Left kidney (tissue), 8 donors: ENCODE measurements at places on chromosomes 5 and 9. TPM values are rescaled to one million over a fixed set of nuclear protein-coding genes. Genes with fewer than 3 reads are reported as not detected.
A peak's percentile ranks its signal among the peaks of the same experiment; 100 is the strongest.

DNA sequence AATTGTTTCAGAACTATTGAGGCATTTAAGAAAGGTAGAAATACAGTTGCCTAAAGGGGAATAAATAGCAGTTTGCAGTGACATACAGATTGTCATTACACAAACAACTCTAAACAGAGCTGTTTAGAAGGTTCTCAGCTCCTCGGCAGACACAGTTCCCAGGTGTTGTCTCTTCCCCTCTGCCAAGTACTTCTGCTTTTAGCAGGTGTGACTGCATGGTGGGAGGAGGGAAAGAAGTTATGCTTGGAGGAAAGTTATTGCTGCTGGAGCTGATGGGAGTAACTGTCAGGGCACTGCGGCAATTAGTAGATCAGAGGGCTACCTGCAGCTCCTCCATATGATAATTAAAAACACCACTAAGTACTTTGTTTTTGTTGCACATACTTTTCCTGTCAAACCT, 14.5 kb downstream of the EDIL3 start:
- no peak for DNase-seq

TMC1 gene
- 1.3 TPM for polyA plus RNA-seq

DNA sequence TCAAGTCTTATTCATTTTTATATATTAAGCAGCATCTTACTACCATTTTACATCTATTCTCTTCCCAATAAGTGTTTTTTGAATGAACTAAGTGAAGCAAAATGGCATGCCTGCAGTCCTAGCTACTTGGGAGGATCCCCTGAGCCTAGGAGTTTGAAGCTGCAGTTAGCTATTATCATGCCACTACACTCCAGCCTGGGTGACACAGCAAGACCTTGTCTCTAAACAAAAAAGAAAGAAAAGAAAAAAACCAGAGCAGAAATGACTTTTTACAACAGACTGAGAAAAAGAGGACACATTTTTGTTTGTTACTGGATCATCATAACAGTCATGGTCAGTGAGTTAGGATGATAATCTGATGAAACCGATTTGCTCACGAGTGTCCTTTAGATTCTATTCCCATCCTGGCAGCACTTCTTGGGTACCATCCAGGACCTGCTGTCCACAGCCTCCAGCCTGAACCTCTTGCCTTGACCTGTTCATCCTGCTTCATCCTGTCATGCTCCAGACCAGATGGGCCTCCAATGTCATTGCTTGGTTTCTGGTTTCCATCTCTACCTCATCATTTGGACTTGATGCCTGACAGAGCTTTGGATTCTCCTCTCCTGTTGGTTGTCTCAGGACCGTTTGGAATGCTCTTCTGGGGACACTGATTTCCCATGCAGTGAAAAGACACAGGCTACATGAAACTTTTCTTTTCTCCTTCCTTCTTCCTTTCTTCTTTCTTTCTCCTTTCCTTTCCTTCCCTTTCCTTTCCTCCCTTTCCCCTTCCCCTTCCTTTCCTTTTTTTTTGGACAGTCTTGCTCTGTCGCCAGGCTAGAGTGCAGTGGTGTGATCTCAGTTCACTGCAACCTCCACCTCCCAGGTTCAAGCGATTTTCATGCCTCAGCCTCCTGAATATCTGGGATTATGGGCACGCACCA, 50.1 kb upstream of the GLRX start:
- no peak for DNase-seq

- DNase-seq, result peak; percentile 69
These were observed 404.6 kb downstream of the CSNK1G3 start for GRCh38 chr5:123916345-123917121.

DNA sequence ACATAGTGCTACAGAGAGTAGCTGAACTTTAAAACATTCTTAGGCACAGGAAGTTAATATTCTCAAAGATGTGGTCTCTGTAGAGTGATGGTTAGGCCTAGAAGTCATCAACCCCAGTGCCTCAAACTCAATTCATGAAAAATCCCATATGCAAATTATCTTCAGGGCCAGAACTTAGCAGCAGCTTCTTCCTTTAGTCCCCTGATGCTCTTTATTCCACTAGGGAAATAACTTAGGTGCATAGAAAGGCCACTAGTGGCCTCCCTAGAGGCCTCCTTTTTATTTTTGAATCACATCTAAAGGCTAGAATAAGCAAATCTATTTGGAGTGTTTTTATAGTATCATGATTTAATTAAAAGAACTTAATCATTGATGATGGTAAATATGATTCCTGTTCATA, 88.3 kb downstream of the GIN1 start:
- no peak for DNase-seq

- no peak for DNase-seq
These were observed 3.3 kb upstream of the IL31RA start for GRCh38 chr5:55847837-55848236.

- no peak for DNase-seq
These were observed 109.4 kb upstream of the DMRTA1 start for GRCh38 chr9:22337261-22337660.

DNA sequence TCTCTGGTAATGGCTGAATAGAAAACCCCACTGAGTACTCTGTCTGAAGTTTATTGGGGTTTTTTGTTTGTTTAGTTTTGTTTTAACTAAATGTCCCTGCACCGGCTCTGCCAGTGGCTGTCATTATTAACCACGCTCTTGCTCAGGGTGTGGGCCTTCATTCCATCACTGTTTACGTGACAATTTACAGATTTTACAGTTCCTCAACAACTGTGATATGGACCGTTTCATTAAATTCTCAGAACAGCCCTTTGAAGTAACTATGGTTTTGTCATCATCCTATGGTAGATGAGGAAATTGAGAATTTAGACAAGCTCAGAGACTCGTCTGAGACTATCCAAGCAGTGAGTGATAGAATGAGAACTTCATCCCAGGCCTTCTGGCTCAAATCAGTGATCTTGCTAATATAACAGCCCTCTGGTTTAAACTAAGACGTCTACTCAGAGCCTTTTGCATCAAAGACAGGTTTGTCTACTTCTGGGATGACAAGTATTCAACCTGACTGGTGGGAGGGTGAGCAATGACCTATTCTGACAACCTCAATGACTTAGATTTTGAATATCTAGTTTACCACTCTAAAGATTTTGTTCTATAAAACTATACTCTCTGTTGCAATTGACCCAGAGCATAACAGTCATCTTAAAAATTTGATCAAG, 77.3 kb upstream of the MAP3K1 start:
- no peak for DNase-seq

DNA sequence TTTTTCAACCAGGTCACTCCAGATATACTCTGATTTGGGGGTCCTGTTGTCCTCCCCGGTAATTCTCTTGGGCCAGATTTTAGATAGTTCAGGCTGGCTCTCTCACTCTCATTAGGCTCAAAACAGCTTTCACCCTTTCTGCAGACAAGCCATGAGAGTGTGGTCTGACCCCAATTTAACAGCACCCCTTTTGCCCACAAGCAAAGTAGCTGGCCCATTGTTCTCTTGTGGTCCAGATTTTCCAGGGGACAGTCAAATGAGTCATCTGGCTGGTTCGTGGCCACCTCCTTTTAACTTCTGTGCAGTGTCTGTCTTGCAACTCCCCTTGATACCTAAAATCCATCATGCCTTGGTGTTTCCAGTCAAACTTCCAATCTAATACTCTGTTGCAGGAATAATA, 16.5 kb downstream of the BHMT2 start:
- no peak for DNase-seq

- DNase-seq, result no peak
These were observed 40.3 kb upstream of the SVEP1 start for GRCh38 chr9:110619831-110620230.

DNA sequence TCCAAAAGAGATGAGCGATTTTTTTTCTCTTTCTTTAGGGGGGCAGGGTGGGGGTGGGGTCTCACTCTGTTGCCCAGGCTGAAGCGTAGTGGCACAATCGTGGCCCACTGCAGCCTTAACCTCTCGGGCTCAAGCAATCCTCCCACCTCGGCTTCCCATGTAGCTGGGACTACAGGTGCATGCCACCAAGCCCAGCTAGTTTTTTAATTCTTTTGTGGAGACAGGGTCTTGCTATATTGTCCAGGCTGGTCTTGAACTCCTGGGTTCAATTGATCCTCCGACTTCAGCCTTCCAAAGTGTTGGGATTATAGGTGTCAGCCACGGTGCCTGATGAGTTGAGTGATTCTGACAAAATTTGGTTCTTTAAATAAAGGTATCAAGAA, 127.0 kb downstream of the ARRDC3 start:
- no peak for DNase-seq

STING1 gene
- 31.6 TPM for polyA plus RNA-seq

DNA sequence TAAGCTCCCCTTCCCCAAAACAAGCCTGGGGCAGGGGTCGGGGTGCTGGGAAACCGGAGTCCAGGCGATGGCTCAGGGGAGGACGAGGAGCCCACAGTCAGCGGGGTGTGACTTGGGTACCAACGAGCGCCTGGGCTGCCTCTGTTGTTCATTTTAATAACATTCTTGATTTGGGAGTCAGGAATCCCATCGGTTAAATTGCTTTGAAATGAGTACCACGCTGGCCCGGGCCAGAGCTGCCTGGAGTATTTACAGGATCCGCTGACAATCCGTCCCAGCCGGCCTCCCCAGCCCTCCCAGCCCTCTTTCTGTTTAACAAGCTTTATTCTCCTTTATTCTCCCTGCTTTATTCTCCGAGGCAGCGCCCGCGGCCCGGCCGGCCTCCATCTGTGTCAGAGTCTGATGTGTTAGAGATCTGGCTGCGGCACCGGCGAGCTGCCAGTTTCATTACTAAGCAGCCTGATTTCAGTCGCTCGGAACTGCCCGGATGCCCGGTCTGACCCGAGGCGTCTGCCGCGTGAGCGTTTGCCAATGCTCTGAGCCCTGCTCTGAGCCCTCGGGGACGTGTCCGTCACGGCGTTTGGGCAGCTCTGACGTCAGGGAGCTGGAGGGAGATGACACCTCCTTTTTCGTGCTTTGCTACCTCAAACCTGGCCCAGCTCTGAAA, 16.5 kb upstream of the QRFP start:
- DNase-seq, result no peak

UBE2B gene
- 128 TPM for polyA plus RNA-seq

TOMM5 gene
- 118 TPM for polyA plus RNA-seq

DNA sequence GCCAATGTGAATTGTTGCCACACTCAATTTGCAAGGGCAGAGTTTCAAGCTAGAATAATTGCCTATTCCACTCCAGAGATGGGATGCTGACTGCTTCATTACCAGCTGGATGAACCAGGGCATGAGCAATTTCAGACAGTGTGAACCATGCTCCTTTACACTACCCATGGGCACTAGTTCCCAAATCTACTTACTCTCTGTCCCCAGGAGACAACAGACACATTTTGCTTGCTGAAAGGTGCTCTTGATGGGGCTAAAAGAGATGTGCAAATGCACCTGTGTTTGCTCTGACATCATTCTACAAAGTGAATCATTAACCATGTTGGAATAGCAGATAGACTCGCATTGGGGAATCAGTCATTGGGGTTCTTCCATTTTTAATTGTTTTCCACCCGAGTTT, 522.3 kb upstream of the NUDT12 start:
- DNase-seq, result no peak

- DNase-seq, result no peak
These were observed 11.1 kb downstream of the GM2A start for GRCh38 chr5:151264113-151264512.

MZB1 gene
- polyA plus RNA-seq, result 0.96 TPM
